ENCODE measurements at places on chromosomes 16 and 17. TPM values are rescaled to one million over a fixed set of nuclear protein-coding genes. Genes with fewer than 3 reads are reported as not detected.
A peak's percentile ranks its signal among the peaks of the same experiment; 100 is the strongest.

DNA sequence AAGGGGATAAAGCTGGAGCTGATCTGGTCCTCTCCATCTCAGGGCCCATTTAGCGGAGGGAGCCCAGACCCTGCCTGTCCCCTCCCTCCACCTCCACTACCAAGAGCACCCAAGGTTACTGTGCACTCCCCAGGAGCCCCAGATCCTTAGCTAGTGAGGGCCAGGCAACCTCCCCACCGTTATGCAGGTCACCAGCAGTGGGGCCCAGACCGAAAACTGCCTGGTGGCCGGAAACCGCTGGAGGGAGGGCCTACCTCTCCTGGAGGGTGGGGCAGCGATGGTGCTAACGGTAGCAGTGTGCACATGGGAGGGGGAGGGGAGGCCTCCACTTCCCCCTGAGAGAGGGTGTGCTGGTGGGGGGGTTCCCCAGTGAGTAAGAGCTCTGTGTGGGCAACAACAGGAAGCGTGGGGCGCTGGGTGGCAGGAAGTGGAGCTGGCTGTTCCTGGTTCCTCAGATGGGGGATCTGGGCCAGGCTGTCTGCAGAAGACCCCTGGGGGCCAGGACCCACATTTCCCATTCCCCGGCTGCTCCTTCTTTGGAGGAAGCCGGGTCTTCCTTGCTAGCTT is 4.4 kb downstream of the FMNL1 start:
- DNase-seq, result peak; percentile 79

GRCh38 chr17:46106966-46107644 is 86.1 kb downstream of the KANSL1 start:
- DNase-seq, result no peak

DNA sequence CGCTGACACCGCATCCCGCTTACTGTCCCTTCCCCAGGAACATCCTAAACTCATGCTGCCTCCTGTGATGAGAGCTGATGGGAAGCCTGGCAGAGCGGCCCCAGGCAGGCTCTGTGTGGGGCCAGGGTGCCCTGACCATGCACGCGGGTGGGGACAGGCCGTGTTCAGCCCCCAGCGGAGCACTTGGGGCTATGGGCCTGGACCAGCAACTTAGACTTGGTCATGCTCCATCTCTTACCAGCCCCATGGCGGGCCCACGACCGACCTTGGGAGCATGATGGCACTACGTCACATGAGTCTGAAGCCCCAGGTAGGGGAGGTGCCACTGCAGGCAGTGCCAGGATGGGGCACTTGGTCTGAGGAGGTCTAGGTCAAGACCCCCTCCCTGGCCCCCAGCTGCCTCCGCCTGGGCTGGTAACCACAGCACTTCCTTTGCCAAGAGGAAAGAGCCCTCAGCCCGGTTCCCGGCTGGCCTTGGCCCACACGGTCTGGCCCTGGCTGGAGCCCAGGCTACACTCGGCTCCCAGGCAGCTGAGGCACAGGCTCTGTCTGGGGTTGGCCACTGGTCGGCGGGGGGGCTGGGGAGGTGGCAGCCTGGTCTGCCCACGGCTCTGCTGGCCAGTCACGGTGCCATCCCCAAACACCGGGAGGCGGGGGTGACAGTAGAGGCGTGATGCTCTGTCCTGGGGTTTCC is 25.7 kb downstream of the BAHCC1 start:
- DNase-seq, result peak; percentile 61

Gene GPR139
- not detected for total RNA-seq

Gene PLXDC1
- total RNA-seq, result 21.2 TPM
